ENCODE measurements at places on chromosomes 2 and 18.

DNA sequence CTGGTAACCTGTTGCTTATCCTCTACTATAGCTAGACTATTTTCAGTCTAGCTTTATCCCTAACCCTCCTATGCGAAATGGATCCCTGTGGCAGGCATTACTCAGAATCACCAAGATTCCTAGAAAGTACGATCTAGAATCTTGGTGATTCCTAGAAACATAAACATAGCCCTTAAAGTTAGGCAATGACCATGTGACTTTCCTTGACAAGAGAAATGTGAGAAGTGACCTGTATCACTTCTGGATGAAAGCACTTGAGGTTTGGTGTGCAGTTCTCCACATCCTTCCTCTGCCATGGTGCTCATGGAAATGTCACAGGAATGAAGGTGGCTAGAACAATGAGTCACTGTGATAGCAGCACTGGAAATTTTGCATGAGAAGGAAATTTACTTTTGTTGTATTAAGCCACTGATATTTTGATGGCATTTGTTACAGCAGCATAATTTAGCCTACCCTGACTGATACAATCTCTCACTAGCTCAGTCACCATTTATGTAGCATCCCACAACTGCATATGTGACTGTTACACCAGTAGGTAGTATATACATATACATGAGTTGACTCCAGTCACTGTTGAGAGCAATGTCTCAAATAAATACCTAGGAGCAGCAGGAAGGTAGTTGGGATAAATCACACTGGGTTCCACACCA lies 68.3 kb upstream of the MAPRE2 start:
- DNase-seq: no peak

GRCh38 chr2:162490761-162491470 lies 147.0 kb downstream of the GCA start:
- no peak for DNase-seq

GRCh38 chr2:237444071-237444470 lies 30.1 kb upstream of the COL6A3 start:
- no peak for DNase-seq

- DNase-seq: no peak
Measured at GRCh38 chr2:34731292-34731691, 1132.2 kb upstream of the FAM98A start.

DNA sequence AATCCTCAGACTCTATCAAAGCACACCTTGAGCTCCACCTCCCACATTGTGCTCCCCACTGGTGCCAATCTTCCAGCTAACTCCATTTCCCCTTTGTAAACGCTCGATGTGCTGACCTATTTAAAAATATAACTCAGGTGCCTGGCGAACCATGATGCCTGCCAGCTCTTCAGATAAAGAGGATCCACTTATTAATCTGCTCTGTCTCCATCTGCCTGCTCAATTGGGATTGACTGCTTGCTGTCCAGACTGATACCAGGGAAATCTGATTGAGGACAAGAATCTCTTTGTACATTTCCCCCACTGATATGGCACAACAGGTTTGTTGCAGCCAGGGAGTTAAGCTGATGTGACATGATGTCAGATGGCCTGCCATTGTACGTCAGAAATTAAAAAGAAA lies 2036.5 kb upstream of the CELF4 start:
- no peak for DNase-seq

- DNase-seq: no peak
Measured at GRCh38 chr2:198028955-198029354, 224.6 kb downstream of the PLCL1 start.

DNA sequence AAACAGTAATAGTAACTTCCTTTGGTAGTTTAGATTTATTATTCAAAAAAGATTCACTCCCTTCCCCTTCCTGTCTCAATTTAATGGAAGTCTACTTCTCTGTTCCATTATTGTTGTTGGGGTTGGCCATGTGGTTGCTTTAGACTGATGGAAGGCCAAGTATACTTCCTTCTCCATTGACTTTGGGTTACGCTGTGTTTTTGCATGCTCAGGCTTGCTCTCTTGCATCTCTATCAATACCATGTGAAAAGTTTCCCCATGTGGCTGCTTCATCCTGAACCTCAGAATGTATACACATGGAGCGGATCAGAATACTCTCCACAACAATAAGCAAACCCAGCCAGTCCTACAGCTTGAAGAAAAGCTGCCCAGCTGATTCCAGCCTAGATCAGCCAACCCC lies 20.3 kb downstream of the CFAP210 start:
- DNase-seq: no peak

DNA sequence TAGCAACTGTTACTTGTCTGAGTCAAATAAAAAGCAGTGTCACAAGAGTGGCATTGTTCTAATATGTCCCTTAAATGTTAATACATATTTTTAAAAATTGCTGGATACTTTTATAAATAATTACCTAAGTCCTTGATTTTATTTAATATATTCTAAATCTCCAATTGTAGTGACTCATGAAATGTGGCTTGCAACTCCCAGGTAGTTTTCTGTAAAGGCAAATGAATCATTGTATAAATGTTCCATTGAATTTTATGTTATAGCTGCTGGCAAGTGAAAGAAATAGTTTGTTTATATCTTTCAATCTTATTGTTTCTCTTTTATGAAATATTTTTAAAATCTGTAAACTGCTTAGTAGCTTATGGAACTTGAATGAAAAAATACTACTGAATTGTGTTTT lies 32.7 kb upstream of the C1GALT1C1L start:
- no peak for DNase-seq

DNA sequence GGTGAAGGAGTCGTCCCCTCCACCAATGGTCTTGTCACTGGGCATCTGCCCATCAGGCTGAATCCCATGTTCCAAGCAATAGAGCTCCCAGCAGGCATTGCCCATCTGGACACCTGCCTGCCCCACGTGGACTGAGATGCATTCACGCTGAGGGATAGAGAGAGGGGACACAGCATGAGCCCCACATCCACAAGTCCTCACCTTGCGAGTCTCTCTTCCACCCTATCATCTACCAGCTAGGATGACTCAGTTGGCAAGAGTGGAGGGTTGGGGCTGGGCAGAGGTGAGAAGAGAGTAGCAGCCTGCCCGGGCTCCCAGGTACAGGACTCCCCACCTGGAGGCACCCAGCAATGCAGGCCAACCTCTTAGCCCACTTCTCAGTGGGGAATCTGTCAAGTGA lies 959 bp upstream of the TUBA4B start:
- DNase-seq: no peak

DNA sequence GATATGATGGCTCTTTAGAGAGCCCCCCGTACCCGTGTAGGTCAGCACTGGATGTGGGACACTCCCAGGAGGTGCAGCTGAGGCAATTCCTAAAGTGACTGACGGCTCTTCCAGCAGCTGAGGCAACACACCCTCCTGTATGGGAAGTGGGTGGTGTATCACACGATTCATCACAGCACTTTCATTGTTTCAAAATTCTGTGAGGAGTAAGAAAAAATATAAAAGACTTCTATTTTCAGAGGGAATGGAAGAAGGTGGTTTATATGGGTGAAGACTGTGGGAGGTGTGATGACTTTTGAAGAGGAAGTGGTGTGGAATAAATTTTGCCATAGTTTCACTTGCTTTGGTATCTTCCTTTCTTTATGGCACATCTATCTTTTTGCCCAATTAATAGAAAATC lies 22.3 kb downstream of the QPCT start:
- DNase-seq: no peak

- DNase-seq: no peak
Measured at GRCh38 chr2:141589314-141589713, 541.5 kb downstream of the LRP1B start.

GRCh38 chr2:24048769-24049484 lies 614 bp upstream of the FKBP1B start:
- no peak for DNase-seq

Measured in HEK293T (cell line).